Activated CD8-positive, alpha-beta T cell treated with anti-CD3 and anti-CD28 coated beads for 36 hours (primary cell): ENCODE measurements at places on chromosomes 3 and 15.

DNA sequence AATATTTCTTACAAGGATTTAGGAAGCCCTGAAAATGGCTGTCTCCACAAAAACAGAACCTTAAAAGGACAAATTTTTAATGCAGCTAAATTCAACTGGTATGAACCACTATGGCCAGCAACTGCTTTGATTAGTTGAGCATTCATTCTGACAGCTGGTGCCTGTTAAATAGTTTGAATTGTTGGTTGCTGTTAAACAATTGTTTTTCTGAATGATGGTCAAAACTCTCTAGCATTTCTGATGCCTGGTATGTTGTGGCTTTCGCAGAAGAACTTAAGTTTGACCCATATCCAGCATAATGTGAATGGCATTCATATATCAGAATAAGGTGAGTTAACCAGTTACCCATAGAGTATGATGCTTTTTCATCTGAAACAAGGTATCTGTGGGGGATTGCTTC, 138.4 kb downstream of the MEIS2 start:
- no peak for DNase-seq

- DNase-seq, result no peak
These were observed 117.4 kb upstream of the LPP start for GRCh38 chr3:188036375-188037194.

DNA sequence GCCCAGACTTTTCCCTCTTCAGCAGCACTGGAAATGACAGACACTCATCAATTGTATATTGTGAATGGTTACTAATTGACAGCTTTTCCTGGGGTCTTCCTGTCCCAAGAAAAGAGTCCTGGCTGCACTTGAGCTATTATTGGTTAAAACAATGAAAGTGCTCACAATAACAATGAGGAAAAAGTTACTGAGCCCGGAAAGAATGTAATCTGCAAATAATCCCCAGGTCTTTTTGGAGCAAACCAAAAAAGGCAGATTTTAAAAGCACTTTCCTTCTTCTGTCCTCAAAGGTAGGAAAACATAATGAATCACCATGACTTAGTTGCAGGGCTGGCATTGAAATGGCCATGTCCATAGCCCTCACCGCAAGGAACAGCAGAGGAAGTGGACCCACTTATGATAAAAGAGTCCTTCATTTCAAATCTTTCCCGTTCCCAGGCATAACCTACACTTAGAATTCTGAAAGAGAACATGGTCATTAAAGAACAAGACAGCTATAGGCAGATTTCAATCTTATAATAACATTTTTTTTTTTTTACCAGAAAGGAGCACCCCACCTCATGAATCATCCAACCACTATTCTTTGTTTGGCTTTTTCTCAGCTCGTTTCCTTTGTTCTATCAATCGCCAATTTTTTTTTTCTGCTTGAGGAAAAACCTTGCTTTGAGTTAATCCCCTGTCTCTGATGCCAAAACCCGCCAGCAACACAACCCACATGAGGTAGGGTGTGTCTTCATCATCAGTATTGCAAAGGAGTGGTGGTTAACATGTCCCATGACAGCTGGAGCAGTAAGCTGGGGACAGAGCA, 35.5 kb upstream of the ATP1B3 start:
- peak; percentile 30 for DNase-seq

DNA sequence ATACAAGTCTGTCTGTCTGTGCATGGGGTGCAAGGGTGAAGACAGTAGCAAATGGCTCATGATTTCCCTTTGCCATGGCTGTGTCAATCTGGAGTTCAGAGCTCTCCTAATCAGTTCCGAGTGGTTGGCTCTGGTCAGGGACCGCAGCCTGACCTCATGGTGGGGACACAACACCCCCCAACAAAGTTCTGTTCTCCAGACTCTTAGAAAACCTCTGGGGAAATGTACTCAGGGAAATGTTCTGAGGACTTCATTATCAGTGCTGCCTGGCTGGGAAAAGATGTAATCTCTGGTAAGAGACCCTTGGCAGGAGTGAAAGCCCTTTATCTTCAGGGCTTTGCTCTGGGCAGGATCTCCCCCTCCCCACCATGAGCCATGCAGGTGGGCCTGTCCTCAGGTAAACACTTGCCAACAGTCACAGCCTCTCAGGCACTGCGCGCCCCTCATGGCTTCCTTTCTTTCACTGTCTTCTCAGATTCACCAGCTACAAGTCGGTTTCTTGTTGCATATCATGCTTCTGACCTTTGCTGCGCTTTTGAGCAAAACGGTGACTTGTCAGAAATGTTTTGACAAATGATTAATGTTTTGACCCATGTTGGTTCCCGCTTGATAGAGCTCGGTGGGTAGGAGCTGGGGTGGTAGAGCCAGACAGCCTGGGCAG, 95.5 kb downstream of the ST6GAL1 start:
- DNase-seq, result peak; percentile 68

GRCh38 chr3:125107861-125108567, 52.2 kb upstream of the HEG1 start:
- no peak for DNase-seq

GRCh38 chr3:101936419-101937356, 87.4 kb downstream of the NFKBIZ start:
- peak; percentile 33 for DNase-seq

- DNase-seq, result no peak
These were observed 33.4 kb downstream of the SH3BP5 start for GRCh38 chr3:15299036-15299435.

DNA sequence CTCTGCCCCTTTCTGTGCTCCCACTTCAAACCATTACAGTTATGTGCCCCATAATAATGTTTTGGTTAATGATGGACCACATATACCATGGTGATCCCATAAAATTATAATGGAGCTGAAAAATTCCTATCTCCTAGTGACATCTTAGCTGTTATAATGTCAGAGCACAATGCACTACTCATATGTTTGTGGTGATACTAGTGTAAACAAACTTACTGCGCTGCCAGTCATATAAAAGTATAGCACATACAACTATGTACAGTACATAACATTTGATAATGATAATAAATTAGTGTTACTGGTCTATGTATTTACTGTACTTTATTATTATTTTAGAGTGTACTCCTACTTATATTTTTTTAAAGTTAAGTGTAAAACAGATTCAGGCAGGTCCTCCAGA, 45.6 kb upstream of the TCAIM start:
- no peak for DNase-seq

GRCh38 chr15:57305009-57305408, 71.3 kb upstream of the CGNL1 start:
- no peak for DNase-seq

- no peak for DNase-seq
These were observed 10.7 kb downstream of the UPK1B start for GRCh38 chr3:119184111-119184510.

- peak; percentile 75 for DNase-seq
These were observed 46.2 kb downstream of the C3orf38 start for GRCh38 chr3:88195951-88196434.

- DNase-seq, result no peak
These were observed 248.5 kb downstream of the TIGIT start for GRCh38 chr3:114542359-114542758.

DNA sequence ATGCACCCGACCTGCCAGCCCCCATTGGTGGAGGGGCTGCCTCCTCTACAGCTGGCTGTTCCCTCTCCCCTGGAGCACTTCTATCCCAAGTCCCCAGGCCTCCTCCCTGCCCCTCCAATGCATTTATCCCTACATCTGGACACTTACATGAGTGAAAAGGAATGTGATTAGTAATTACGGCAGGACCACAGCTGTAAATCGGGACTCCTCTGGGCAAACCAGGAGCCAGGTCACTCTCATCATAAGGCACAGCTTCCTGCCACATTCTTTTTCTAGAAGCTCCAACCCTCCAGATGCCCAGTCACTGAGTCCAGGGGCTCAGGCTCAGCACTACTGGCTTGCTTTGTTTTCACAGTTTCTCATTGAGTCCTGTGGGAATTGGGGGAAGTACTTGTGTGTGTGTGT, 54.3 kb downstream of the IL20RB start:
- no peak for DNase-seq

- DNase-seq, result peak; percentile 66
These were observed 757.0 kb upstream of the NECTIN3 start for GRCh38 chr3:110314512-110315114.

DNA sequence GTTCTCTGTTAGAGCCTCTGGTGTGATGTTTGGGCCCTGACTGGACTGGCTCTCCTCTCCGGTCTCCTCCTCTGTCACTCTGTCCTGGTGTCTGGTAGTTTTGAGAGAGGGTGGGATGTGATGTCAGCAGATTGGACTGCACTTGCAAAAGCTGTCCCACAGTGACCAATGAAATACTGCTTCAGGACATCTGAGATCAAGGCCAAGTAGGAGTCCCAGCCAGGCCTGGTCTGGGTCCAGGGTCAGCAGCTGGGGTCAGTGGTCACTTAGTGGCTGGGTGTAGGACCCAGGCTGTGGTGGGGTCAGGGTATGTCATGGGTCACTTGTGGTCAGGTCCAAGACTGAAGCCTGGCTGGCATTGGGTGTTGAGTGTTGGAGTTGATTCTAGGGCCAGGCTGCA, 20.9 kb downstream of the ALDH1L1 start:
- no peak for DNase-seq

DNA sequence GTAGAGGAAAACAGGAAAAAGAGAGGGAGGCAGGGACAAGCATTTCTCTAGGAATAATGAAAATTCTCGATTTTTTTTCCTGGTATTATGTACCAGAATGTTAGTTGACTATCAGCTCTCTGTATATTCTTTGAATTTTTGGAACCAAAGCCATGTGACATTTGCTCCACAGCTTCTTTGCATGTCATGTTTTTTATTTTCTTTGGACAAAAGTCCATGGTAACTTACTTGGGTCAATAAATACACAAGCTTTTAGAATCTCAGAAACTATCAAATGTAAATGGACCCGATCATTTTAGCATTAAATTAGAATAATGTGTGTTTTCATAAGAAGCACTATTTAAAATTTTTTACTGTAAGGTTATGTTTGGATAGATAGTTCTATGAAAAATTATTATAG, 320.5 kb downstream of the ZIC1 start:
- no peak for DNase-seq
